ENCODE measurements at places on chromosomes 1 and 21.

DNA sequence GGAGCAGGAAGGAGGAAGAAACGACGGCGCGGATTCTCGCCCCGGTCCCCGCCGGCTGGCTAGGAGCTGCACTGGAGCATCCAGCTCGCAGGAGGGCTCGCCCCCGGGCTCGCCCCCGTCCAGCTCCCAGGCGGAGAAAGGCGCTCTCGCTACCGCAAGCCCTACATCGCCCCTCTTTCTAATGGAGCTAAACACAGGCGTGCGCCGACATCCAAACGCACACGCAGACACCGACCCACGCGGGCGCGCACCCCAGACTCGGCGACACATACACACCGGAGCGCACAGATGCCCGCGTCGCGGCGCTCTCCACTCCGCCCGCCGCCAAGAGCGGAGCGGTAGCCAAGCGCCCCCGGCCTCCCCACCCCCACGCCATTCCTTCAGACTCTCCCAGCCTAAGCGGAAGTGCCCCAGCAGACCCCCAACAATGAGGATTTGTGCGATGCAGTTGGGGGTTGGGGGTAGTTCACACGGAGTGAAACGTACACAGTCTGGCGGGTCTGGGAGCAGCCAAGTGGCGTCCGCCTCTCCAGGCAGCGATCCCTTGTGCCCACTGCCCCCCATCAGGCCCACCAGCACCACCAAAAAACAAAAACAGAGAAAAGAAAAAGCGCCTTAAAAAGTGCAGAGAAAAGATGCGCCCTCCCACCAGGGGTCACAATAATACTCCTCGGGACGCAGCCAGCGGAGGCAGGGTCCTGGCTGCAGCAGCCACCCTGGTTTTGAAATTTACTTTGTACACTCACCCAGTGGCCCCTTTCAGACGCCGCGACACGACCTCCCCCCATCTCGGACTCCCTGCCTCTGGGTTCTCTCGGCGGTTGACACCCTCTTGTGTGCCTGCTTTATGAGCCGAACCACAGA lies 1.4 kb downstream of the DAB1 start:
- DNase-seq, result no peak

- DNase-seq, result no peak
These were observed 10.7 kb upstream of the SLC2A5 start for GRCh38 chr1:9079988-9080704.

- no peak for DNase-seq
These were observed 178.3 kb downstream of the KCNJ6 start for GRCh38 chr21:37737996-37738395.

- no peak for DNase-seq
These were observed 9.2 kb downstream of the MX2 start for GRCh38 chr21:41370840-41371684.

- no peak for DNase-seq
These were observed 14.1 kb downstream of the ALPL start for GRCh38 chr1:21523297-21523813.

GRCh38 chr21:35940074-35940927 lies 120.0 kb downstream of the SETD4 start:
- DNase-seq, result peak; percentile 61

- DNase-seq, result no peak
These were observed 102.0 kb downstream of the BEND5 start for GRCh38 chr1:48674641-48675040.

GRCh38 chr1:5821540-5822176 lies 170.6 kb downstream of the NPHP4 start:
- DNase-seq, result no peak

GRCh38 chr1:202272103-202272845 lies 69.5 kb downstream of the UBE2T start:
- DNase-seq, result no peak

DNA sequence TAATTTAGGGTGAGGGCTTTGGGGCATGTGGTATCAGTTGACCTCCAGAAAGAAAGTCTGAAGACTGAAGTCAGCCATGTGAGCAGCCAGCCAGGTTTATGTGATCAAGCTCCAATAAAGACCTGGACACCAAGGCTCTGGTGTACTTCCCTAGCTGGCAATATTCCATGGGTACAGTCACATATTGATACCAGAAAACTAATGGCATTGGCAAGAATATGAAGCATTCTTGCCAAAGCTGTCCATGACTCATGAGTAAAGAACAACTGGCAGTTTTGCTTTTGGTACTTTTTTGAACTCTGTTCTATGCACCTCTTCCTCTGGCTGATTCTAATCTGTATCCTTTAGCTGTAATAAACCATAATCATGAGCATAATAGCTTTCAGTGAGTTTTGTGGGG lies 415.3 kb upstream of the CAMK1G start:
- DNase-seq, result no peak

- no peak for DNase-seq
These were observed 191.4 kb downstream of the ZBTB18 start for GRCh38 chr1:244242446-244242845.

DNA sequence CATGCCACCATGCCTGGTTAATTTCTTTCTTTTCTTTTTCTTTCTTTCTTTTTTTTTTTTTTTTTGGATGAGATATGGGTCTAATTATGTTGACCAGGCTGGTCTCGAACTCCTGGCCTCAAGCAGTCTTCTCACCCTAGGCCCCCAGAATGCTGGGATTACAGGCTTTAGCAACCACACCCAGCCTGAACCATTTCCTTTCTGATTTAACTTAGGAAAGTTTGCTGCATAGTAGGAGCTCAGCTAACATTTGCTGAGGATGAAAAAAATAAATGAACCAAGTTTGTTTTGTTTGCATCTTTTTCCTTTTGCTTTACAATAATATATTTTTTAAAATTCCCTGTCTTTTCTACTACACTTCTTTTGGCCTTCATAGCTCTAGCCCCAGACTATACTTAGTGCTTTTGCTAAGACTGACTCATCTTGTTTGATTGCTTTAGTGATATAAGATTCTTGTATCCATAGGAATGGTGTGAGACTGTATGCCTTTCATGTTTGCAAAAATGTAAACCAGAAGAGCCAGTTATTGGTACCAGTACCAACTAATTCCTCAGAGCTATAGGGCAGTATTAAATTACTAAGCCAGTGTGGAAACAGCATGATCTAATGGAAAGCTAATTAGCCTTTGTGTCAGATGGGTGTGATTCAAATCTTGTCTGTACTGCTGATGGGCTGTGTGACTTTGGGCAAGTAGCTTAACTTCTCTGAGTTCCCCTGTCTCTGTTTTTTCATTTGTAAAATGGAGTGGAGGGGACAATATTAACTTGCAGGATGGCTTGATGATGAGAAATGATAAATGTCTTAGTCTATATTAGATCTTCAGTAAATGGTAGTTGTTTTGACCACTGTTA lies 66.9 kb downstream of the NFIA start:
- no peak for DNase-seq

GRCh38 chr1:56709269-56709880 lies 64.3 kb downstream of the PRKAA2 start:
- peak; percentile 54 for DNase-seq

DNA sequence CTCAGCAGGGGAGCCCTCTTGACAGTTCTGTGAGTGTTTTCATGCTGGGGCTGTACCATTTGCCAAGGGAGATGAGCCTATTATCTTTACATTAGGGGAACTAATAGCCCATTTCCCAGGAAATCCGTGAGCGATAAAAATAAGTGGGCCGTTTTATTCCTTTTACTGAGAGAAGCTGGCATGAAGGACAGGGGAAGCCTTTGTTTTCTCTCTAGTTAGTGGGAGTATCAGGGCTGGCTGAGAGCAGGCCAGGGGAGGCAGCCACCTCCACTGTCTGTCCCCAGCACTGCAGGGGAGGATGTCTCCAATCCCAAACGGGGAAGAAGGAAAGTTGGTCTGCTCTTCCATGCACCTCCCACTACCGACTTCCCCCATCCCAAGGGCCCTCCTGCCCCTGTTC lies 2.5 kb downstream of the UBL4B start:
- DNase-seq, result no peak

- no peak for DNase-seq
These were observed 6.3 kb downstream of the SLC2A7 start for GRCh38 chr1:9019896-9020295.

- peak; percentile 49 for DNase-seq
These were observed 234.7 kb downstream of the CACNA1E start for GRCh38 chr1:181718034-181718433.

GRCh38 chr1:11620924-11621323 lies 33.3 kb downstream of the FBXO2 start:
- no peak for DNase-seq

DNA sequence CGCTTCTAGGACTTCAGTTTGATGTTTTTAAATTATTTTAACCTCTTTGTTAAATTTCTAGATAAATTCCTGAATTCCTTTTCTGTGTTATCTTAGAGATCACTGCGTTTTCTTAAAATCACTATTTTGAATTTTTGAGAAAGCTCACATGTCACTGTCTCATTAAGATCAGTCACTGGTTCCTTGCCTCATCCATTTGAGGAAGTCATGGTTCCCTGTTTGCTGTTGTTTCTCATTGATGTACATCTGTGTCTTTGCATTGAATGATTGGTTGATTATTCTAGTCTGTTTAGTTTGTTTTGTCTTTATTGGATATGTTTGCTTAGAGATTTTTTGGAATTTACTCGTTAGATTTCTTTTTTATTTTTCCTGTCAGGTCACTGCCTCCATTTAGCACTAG lies 50.1 kb downstream of the CRP start:
- no peak for DNase-seq

DNA sequence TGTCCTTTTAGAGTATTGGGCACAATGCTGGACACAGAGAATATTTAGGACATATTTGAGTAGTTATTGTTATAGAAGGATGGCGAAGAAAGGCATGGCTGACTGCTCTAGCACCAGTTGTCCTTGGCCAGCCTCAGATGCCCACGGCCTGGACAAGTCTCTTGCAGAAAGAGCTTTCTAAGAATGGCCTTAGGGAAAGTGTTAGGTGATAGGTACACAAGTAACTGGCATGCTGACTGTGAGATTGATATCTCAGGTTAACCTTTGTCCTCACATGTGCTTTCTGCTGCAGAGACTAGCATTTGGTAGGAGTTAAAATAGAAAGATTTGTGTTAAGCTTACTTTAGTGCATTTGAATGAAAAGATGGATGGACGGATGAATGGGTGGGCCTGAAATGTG lies 10.1 kb downstream of the SFT2D2 start:
- DNase-seq, result no peak

- peak; percentile 56 for DNase-seq
These were observed 13.7 kb upstream of the RPL5 start for GRCh38 chr1:92817986-92818764.
